ENCODE measurements at places on chromosomes 5 and 9.

DNA sequence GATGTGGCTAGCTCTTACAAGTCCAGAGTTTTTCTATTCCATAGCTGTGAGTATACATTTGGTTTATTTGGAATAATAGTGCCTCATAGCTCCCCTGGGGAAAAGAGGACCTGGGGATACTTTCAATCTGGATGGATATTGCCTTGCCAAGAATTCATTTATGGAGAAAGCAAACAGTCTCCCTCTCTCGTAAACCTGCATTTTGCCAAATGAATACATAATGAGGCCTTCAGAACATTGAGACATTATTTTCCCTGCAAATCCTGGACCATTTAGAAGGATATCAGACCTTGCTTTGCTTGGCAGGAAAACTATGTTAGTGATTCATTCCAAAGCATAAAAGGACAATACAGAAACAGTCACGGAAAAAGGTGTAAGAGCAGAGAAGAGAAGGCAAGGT is 569.6 kb upstream of the BRINP1 start:
- DNase-seq, result no peak

GRCh38 chr9:114450181-114450580 is 55.1 kb downstream of the WHRN start:
- no peak for DNase-seq

DNA sequence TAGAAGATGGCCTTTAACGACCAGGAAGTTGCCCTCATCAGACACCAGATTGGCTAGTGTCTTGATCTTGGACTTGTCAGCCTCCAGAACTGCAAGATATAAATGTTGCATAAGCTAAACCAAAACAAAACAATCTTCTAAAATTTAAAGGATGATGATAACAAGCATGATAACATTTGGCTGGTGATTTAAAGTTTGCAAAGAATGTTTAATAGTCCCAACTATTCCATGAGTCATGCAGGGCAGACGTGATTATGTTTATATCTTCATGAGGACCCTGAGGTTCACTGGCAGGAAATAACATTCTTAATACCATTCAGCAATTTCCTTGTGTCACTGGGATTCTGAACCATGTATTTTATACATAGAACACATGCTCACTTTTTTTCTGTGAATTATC is 319.8 kb downstream of the HCN1 start:
- no peak for DNase-seq

DNA sequence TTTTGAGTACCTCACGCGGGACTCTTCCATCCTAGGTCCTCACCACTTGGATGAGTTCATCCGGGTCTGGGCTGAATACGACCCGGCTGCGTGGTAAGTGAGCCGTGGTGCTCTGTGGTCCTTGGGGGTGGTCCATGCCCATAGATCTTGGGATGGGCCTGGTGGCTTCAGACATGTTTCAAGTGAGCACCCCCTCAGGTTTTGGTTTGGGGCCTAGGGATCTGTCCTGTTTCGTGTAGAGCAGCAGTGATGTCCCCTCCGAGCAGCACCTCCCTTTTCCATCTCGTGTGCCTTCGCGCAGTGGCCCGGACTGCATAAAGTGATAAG is 218.9 kb downstream of the CACNA1B start:
- DNase-seq, result no peak

DNA sequence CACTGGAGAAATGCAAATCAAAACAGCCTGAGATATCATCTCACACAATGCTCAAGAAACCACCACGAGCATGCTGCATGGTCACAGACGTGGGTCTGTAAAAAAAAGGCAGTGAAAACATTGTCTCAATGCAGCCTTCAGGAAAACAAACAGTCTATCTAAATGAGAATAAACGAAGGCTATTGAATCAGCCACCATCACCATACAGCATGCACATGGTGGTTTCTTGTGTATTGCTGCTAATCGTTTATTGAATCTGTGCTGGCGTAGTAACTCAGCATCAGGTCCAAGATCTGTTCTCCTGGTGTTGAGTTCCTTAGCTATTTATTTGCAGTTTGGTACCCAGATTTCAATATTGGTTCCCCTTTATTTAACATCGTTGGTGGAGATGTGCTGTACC is 1115.0 kb downstream of the CDH18 start:
- DNase-seq, result no peak

- DNase-seq, result no peak
These were observed 13.5 kb downstream of the IL12B start for GRCh38 chr5:159316519-159317383.

DNA sequence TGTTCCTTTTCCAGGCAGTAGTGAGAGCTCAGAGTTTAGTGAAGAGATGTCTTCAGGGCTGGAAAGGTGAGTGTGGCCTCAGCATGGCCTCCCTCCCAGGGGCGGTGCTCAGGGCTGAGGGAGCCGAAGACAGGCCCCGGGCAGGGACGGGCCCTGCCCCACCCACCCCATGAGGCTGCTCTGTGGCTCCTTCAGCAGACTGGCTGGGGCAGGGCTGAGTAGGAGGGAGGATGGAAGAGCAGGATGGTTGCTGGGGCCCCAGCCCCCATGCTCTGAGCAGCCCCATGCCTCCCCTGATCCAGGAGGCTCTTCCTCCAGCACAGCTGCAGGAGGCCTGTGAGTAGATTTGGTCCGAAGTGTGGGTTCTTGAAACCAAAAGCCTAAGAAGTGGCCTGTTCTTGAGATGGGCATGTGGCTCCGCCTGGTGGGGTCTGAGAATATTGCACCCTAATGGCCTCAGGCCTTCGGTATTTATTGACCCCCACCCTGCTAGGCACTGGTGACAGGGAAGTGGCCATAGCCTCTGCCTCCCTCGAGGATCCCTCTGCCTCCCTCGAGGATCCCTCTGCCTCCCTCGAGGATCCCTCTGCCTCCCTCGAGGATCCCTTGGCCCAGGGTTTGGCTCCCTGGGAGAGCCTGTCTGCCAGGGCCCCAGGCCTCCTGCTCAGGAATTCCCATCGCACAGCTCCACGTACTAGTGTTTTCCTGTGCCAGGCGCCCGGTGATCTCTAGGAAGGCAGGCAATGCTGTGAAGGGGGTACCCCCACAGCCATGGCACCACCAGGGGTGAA is 65.4 kb upstream of the GARNL3 start:
- peak; percentile 62 for DNase-seq

- DNase-seq, result no peak
These were observed 140.4 kb downstream of the TUSC1 start for GRCh38 chr9:25537808-25538207.

GRCh38 chr5:147854331-147854730 is 22.9 kb upstream of the SPINK1 start:
- no peak for DNase-seq

- DNase-seq, result no peak
These were observed 38.8 kb downstream of the DNAJB5 start for GRCh38 chr9:35028341-35028740.

DNA sequence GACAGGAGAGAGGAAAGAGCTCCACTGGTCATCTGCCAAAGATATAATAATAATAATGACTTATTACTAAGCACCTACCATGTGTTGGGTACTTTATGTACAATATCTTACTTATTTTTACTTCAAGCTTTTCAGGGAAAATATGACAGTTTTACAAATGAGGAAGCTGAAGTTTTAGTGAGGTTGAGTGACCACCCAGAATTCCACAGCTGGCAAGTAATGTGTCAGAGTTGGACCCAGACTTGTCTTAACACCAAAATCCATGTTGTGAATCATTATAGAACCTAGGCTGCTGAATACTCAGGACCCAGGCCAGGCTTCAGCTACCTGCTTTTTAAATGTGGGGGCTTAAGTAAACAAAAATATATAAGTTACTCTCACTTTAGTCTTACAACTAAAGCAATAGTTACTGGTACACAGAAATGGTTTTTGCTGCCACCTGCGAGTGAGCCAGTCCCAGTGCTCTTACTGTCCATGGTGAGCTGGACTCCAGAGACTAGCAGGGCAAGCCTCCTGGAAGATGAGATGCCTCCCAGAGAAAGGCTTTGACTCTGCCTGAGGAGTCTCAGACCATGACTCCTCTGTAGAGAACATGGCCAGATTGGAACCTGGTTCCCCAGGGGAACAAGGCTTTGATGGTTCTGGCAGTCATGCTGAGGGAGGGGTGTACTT is 29.9 kb downstream of the RUSC2 start:
- no peak for DNase-seq

GRCh38 chr5:14257995-14258403 is 114.9 kb downstream of the TRIO start:
- DNase-seq, result no peak

- DNase-seq, result no peak
These were observed 622.3 kb downstream of the MTRR start for GRCh38 chr5:8491254-8491653.

DNA sequence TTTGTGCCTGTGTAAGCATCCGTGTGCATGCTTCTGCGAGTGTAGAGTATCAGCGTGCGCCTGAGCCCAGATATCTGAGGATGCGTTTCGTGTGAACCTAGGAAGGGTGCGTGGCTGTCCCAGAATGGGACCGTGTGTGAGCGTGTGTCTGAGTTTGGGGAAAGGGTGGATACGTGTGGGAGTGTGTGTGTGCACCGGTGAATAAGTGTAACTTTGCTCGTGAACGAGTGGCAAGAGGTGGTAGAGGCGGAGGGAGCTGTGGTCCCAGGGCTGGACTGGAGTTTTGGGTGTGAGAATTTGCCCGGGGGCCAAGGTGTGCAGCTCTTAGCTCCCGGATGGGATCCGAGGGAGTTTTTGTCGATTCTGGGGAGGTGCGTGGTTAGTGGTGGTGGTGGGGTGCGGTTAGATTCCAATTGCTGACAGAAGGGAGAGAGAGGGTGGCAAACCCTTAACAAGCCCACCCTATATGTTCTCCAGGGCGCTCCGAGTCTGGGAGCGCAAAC is 686 bp upstream of the COL27A1 start:
- no peak for DNase-seq

DNA sequence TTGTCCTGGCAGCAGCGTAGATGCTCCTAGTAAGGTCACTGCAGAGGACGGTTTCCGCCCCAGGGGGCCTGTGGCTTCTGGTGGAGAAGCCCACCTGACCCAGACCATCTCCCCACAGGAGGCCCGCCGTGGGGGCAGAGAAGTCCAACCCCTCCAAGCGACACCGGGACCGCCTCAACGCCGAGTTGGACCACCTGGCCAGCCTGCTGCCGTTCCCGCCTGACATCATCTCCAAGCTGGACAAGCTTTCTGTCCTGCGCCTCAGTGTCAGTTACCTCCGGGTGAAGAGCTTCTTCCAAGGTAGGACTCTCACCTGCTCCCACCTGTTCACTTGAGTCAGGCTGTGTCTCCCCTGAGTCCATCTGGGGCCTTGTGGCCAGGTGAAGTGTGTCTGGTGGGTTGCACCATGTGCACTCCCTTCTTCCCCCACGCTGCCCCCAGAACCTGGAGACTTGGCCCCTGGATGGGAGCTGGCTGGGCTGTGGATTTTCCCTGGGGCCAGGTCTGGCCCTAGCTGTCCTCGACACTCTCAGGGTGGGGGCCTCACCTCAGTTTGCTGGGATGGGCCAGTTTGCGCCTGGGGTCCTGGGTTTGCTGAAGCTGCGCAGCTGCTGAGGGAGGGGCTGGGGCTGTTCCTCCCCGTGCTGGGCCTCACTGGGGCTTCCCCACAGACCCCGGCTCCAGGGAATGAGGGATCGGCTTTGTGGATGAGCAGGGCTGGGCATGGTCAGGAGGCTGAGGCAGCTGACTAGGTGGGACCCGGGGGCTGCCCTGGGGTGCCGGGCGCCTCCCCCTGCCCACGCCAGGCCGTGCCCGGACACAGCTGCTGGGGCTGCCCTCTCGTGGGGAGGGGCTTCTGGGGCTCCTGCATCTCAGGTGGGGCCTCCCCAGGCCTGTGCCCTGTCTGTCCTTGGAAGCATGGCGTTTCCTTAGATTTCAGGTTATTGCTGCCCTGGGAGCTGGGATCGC is 32.4 kb downstream of the AHRR start:
- no peak for DNase-seq

- DNase-seq, result no peak
These were observed 283.9 kb upstream of the ADAMTSL1 start for GRCh38 chr9:18189871-18190670.

DNA sequence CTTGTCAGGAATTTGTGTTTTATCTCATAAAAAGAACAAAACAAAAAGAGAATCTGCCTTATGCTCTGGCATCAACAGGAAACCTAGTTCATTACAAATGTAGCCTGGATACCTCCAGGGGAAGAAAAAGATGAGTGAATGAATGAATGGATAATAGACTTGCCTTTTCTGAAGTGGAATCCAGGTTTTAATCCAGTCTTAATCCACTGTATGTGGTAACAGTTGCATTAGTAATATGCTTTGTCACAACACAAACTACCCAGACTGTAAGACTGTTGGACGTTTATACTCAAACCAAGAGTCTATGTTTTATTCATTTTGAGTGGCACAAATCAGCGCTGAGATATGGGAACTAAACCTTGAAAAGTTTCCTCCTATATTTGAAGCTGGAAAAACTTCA is 32.1 kb upstream of the MAP3K1 start:
- no peak for DNase-seq

DNA sequence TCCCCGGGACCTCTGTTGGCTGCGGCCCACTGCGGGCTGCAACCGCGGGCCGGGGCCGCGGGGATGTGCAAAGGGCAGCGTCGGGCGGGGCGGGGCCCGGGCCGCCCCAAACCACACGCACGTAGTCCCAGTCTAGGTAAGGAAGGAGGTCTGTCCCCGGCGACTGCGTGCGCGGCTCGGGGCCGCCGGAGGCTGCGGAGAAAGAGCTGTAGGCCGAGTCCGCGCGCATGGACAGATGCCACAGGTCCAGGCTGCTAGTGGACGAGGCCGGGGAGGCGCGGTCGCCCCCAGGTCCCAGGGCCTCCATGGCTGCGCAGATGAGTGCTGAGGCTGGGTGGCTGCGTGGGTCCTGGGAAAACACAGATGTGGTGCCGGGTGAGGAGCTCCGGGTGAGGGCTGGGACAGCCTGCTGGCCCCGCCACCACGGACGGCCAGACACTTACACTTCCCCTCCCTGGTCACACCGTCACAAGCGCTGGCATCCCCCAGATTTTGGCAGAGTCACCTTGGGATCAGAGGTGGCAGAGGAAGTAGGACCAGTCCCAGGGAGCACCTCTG is 4.5 kb downstream of the SHROOM1 start:
- no peak for DNase-seq

- DNase-seq, result no peak
These were observed 180.0 kb downstream of the FGF18 start for GRCh38 chr5:171599411-171599810.

GRCh38 chr5:83487155-83487554 is 15.6 kb downstream of the VCAN start:
- DNase-seq, result no peak

GRCh38 chr9:112049811-112050516 is 125.1 kb downstream of the SUSD1 start:
- DNase-seq, result no peak

GRCh38 chr9:2015581-2016407 is 647 bp downstream of the SMARCA2 start:
- peak; percentile 24 for DNase-seq

- no peak for DNase-seq
These were observed 96.4 kb downstream of the RFK start for GRCh38 chr9:76297721-76298239.

- DNase-seq, result no peak
These were observed 115.2 kb downstream of the BOD1 start for GRCh38 chr5:173501271-173501670.

- DNase-seq, result no peak
These were observed 70.6 kb upstream of the S1PR3 start for GRCh38 chr9:88920645-88921044.

DNA sequence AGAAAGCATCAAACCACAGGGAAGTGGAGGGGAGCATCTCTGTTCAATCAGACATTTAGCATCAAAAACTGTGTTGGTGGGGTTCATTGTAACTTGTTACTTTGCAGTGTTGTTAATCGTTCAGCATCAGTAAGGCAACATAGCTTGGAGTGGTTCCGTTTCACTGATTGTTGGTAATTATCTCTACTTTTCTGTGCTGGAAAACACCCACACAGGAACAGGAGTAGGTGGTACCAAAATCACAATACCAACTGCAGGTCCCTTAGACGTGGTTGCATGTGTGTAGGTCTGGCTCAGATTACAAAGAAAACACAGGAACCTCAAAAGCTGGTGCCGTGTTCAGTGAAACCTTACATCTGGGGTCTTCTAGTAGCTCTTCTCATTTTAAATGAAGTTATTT is 146.8 kb downstream of the RNF180 start:
- no peak for DNase-seq
